Lung microvascular endothelial cell (primary cell): ENCODE measurements at places on chromosomes 16 and 17.

DNA sequence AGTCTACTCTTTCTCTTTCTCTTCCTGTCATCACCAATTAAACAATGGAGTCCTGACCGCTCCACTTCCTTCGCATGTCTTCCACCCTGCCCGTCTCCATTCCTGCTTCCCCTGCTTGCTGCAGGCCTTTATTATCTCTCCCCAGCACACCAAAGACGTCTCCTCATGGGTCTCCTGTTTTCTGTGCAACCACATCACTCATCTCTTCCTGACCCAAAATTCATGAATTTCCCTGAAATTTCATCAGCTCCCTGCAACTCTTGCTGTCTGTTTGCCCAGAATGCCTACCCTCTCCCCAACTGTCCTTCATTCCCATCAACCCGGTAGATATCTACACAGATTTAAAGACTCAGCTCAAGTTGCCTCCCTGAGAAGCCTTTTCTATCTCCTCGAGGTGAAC lies 76.7 kb upstream of the ALOX12 start:
- no peak for DNase-seq

DNA sequence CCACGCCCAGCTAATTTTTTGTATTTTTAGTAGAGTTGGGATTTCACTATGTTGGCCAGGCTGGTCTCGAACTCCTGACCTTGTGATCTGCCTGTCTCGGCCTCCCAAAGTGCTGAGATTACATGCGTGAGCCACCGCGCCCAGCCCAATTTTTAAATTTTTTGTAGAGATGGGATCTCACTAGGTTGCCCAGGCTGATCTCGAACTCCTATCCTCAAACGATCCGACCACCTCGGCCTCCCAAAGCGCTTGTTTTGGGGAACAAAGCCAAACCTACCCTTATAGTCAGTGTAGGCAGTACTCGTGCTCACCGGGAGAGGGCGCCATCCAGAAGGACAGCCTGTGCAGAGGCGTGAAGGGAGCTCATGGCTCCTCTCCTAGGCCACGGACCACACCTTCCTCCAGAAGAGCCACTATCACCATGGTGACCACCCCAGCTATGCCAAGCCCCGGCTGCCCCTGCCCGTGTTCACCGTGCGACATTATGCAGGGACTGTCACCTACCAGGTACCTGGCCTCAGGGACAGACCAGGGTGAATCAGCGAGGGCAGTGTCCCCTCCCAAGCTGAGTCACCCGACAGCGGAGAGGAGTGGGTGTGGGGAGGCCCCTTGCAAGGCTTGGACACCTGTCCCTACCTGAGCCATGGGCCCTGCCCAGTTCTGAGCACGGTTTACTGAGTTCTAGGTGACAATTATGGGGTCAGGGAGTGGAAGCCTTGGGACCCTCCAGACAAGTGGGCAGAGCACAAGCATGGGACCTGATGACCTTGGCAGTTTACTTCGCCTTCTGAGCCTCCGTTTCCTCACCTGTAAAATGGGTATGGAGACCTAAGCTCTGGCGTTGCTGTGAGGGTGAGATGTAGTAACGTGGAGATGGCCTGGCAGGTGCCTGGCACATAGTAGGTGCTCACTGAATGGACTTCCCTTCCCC lies 13.7 kb downstream of the MYO15B start:
- DNase-seq = peak; percentile 48

- no peak for DNase-seq
These were observed 37.1 kb downstream of the CDRT15 start for GRCh38 chr17:14199601-14200000.

DNA sequence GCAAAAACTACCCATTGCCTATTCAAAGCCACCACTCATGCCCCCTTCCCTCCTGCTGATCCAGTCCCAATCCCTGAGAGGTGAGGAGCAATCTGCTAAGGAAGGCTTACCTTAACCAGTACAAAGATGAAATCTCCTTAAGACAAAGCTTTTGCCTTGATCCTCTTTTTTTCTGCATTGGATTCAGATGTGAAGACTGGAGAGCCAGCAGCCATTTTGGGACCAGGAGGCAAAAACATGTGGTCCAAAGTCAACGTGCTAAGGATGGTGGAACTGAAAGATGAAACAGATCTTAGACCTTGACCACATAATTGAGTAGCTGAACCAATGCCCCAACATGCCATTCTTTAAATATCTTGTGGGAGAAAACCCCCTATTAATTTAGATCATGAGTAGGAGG lies 171.4 kb downstream of the IRX5 start:
- no peak for DNase-seq

DNA sequence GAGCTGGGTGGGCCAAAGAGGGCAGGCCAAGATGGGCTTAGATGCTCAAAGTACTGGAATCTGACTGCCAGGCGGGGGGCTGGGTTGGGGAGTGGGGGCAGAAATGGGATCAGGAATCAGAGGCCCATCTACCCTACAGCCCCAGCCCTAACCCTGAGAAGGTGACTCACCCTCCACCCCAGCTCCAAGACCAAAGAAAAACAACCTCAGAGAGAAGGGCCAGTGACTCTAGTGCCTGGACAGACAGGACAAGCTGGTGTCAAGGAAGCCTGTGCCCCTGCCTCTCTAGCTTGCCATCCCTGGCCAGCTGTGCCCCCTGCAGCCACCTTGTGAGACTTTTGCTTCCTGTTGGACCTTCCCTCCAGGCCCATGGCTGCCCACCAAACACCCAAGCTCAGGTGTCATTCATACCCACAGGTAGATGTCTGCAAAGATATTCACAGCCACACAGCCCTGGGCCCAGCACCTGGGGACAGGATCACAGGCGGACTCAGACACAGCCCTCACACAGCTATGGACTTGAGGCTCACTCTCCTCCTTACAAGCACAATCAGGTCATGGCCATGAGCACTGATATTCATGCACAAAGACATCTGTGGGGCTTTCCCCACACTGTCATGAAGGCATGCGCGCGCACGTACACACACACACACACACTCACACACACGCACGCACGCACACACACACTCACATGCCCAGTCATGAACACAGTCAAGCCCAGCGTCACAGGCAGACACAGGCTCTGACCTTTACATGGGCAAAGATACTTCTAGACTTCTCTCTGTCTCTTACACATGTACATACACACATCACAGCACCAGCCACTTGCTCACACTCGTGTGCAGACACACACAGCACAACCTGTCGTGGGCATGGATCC lies 2.8 kb downstream of the WNT3 start:
- DNase-seq = no peak

- peak; percentile 24 for DNase-seq
These were observed 62.3 kb downstream of the PHKB start for GRCh38 chr16:47523342-47524006.

DNA sequence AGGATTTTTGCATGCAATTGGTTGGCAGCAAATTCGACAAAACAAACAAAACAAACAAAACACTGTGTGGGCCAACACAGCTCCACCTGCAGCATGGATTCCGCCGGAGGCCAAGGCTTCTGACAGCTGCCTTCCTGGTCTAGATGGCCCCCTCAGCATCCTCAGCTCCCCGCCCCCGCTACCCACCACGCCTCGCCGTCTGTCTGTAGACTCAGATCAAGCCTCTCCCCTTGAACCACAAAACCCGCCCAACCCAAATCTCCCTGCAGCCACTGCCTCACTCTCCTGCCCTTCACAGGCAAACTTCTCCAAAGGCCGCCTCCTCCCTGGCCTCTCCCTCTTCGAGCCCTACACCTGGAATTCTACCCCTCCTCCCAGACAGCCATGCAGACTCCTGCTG lies 57.9 kb downstream of the RTN4RL1 start:
- DNase-seq = no peak

DNA sequence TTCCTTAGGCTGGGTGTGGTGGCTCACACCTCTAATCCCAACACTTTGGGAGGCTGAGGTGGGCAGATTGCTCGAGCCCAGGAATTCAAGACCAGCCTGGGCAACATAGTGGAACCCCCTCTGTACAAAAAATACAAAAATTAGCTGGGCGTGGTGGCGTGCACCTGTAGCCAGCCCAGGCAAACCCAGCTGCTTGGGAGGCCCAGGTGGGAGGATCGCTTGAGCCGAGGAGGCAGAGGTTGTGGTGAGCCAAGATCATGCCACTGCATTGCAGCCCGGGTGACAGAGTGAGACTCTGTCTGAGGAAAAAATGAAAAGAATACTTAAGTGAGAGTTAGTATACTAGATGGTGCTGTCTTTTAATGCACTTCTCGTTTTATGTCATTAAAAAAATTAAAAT lies 15.1 kb downstream of the PPM1D start:
- DNase-seq = no peak

- DNase-seq = no peak
These were observed 14.6 kb downstream of the SRCIN1 start for GRCh38 chr17:38590988-38591758.

DNA sequence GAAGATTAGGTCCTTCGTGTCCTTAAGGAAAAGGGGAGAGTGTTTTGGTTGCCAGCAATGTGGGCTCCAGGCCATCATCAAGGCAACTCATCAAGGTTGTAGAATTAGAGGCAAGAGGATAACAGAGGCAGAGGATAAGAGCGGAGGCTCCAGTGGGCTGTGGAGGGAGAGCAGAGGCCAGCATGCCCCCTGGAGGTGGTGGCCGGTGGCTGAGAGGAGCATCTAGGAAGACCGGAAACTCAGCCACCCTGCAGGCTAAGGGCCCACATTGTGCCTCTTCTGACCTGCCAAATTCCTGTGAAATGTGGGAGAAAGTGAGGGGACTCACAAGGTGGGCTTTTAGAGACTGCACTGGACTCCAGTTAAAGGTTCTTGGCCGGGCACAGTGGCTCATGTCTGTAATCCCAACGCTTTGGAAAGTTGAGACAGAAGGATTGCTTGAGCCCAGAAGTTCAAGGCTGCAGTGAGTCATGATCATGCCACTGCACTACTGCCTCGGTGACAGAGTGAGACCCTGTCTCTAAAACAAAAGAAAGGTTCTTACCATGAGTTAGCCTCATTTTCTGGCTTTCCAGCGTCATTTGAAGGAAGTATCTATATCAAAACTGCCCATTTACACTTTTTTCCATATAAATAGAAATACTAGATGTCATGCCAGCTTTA lies 62.7 kb upstream of the ADORA2B start:
- DNase-seq = no peak

DNA sequence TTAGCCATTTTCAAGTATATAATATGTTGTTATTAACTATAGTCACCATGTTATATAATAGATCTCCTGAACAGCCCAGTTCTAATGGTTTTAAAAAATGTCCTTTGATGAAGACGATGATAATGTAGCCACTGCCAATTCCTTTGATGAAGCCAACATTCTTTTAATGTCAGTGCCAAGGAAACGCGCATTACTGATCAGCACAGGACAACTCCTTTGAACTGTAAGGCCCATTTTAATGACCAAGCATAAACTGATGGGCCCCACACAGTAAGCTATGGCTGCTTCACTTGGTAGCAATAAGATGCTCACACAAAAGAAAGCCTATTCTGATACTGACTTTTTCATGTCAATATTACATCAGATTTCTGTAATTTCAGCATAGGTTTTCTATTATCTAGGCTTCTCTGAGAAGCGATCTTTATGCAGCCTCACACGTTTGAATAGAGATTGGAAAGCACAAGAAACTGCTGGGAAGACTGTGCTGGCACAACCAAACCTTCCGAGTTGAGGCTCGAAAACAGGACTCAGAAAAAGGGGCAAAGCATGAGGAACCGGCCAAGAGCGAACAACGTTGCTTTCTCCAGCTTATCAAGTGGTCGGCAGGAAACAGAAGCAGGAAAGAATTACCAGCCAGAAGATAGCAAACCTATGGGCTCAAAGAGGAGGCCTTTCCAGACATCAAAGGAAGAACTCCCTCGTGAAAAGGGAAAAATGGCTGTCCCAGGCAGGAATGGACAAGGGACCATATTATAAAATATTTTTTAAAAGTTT lies 19.4 kb downstream of the ERN1 start:
- no peak for DNase-seq

DNA sequence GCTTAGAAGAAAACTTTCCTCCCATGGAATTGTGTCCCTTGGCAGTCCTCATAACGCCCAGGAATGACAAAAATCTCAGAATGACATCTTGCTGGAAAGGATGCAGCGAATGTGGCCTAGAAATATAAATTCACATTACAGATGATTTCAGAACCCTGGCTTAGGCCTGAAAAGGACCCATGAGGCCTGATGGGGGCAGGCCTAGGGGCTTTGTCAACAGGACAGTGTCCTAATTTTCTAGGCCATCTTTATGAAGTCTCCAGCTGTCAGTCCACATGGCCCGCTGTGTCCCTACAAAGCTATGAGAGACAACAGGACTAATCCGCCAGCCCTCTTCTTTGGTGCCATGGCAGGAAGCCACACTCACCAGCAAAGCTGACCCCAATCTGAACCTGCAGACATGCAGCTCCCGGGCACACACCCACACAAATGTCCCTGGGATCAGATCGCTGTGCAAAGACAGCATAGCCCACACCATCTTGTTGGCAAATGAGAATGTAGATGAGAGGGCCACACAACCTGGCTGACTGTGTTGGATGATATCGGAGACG lies 40.4 kb upstream of the DNAH17 start:
- no peak for DNase-seq

GRCh38 chr17:82718986-82719685 lies 2.6 kb downstream of the FN3KRP start:
- DNase-seq = no peak

DNA sequence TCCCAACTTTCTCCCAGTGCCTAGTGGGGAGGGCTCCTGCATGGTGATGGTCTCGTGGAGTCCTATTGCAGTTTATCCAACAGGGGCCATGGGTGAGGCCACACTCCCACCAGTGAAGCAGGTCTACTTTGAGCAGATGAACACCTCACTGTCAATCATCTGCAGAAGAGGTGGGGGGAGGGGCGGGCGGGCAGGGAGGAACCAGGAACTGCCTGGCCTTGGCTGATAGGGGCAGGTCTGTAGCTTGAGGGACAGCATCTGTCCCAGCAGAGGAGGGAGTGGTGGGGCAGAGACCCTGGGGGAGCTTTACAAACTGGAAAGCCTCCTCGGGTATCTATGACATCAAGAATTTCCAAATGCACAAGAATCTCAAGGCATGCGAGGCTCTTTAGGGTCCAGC lies 58.7 kb upstream of the ZNF423 start:
- DNase-seq = no peak

- no peak for DNase-seq
These were observed 143.8 kb downstream of the ZNF423 start for GRCh38 chr16:49712106-49712505.

DNA sequence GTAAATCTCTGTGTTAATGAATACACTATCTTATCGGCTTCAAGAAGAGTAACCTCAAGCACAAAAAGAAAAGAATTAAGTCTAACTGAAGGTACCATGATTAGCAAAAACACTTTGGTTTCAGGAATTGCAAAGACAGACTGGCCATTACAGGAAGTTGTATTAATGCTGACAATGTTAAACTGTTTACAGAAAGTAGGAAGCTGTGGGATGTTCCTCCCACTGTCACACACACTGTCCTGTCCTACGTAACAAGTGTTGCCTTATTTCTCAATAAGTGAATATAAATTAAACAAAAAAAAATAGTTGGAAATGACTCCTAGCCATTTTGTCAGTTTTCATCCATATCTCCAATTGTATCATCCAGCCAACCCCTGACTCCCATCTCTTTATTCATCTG lies 8.6 kb downstream of the GNA13 start:
- DNase-seq = peak; percentile 30

DNA sequence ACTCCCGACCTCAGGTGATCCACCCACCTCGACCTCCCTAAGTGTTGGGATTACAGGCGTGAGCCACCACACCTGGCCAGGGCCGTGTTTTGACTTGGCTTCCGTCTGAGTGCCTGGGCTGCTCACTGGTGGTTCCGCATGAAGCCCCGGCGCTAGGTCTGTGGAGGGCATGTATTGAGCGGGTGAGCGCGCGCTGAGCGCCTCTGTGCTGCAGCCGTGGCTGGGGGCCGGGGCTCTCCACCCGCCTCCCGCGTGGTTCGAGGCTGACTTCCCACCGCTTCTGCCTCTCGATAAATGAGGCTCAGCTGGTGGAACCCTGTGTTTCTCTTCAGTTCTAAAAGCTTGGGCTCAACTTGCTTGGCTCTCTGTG lies 38.9 kb upstream of the ATP2A3 start:
- no peak for DNase-seq
